Hypothalamus (tissue), 51 donors: ENCODE measurements at places on chromosomes 13 and 19.

GRCh38 chr13:50687545-50687944 lies 155.9 kb downstream of the DLEU7 start:
- no peak for DNase-seq

- no peak for DNase-seq
Measured at GRCh38 chr13:60267498-60268202, 103.9 kb upstream of the DIAPH3 start.

DNA sequence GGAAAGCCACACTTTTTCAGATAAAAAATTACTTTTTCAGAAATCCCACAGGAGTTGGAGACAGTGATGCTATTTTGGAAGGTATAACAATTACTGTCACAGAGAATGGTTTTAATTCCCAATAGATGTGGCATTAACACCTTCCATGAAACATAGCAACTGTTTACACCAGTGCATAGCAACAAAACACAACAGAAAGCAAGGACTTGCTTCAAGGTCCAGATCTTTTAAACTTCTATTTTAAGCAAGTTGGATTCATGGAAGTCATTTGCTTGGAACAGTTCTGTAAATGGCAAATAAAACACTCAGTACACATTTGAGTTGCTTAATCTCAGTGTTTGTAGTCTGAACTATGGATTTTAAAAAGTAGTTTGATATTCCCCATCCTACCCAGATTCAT lies 385.9 kb upstream of the SPRY2 start:
- no peak for DNase-seq

- no peak for DNase-seq
Measured at GRCh38 chr13:26605845-26606244, 48.4 kb downstream of the WASF3 start.
